ENCODE measurements at places on chromosomes 16 and 17. TPM values are rescaled to one million over a fixed set of nuclear protein-coding genes. Genes with fewer than 3 reads are reported as not detected.

Gene SHISA6
- total RNA-seq: not detected

Gene IGFALS
- not detected for total RNA-seq

Gene EPX
- not detected for total RNA-seq

Gene CMTM1
- 1.5 TPM for total RNA-seq

Gene SLC38A8
- total RNA-seq: not detected

Gene RNF135
- total RNA-seq: 11.3 TPM

Gene FBXW10
- under 0.01 TPM for total RNA-seq

Data from fibroblast of lung (primary cell).